ENCODE measurements at places on chromosomes 2 and 18.

DNA sequence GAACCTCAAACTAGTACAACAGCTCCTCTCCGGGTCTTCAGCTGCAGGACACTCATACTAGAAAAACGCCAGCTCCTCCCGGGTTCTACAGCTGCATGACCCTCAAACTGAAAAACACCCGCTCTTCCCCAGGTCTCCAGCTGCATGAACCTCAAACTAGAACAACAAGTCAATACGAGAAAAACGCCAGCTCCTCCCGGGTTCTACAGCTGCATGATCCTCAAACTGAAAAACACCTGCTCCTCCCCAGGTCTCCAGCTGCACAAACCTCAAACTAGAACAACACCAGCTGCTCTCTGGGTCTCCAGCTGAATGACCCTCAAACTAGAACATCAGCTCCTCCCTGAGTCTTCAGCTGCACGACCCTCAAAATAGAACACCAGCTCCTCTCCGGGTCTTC is 315.0 kb upstream of the TFPI start:
- DNase-seq = no peak

- DNase-seq = no peak
Measured at GRCh38 chr18:2070631-2071030, 500.7 kb downstream of the METTL4 start.

GRCh38 chr2:45339253-45339652 is 271.8 kb downstream of the SRBD1 start:
- DNase-seq = no peak

DNA sequence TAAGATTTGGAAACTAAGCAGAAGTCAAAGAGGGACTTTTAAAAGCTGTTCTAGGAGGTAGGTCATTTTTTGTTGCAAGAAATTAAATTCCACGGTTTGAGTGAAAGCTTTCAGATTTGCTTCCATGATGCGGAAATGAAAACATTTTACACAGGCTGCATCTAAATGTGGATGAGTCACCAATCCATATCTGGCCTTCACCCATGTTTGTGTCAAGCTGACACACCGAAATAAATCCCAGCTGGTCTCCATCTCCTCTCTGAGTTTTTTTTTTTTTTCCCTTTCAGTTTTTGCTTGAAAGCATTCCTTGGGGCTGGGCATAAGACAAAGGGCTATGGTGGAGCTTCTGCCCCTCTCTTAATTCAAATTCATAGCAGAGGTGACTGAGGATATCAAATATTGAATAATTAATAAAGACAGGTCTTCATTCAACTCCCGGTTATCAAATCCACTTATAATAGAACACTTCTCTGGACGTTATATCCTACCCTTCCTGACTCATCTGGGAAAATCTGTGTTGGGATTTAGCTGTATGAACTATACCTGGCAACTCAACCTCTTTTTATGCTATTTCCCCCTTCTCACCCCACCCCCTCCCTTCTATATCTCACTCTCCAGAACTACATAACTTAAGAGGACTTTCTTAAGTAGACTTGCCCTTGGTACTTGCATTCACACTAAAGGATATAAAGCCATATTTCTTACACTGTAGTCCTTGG is 558.3 kb upstream of the GCFC2 start:
- no peak for DNase-seq

DNA sequence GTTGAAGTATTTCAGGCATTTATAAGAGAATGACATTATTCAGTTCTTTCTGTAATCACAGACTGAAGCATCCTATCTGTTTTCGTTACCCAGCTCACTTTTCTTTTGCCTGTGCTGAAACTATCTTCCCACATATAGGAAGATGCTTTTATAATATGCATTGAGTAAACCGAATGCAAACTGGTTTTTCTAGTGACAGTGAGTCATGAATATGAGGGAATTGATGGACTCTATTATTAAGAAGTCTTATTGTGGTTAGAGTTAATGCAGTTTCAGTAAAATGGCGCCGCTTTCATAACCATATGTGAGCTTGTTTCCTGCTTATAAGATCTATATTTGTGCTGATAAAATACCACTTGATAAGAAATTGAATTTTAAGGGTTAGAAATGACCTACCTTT is 59.2 kb downstream of the ACVR2A start:
- no peak for DNase-seq

DNA sequence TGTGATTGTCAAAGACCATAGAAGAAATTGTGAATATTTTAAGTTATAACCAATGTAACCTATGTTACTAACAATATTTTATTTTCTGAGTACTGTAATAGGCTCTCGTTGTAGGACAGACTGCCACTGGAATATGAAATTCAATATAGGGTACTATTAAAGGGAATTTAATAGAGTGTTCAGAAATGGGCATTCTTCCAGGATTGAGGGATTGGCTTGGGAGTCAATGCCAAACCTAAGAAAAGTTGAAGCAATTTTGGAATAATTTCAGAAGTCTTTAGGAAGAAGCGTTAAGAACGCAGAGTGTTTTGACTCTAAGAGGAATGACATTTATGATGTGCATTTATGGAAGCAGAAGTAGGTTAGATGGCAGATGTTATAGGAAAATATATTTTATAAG is 79.0 kb downstream of the ACVR2A start:
- no peak for DNase-seq

DNA sequence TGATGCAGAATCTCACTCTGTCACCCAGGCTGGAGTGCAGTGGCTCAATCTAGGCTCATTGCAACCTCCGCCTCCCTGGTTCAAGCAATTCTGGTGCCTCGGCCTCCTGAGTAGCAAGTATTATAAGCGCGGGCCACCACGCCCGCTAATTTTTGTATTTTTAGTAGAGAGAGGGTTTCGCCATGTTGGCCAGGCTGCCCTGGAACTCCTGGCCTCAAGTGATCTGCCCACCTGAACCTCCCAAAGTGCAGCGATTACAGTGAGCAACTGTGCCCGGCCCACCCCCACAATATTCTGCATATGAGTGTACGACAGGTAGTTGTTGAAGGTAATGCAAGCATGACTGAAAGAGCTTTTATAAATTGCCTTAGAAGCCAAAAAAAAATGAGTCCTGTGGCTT is 1.2 kb downstream of the WDR75 start:
- DNase-seq = no peak

DNA sequence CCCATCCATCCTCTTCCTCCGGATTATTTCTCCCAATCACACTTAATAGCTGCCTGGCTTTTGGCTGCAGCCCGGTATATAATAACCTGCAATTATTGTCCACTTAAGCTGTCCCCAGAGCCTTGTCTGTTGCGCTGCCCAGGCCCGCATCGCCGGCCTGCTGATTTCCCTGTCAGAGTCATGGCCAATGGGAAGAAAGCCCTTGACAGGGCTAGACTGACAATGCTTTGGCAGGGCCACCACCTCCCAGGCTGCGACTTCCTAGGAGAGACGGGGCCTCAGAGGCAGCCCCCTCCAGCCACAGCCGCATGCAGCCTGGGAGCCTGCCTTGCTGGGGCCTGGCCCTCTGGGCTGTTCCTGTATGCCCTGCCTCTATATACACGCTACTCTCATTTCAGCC is 10.0 kb upstream of the CELF4 start:
- no peak for DNase-seq

DNA sequence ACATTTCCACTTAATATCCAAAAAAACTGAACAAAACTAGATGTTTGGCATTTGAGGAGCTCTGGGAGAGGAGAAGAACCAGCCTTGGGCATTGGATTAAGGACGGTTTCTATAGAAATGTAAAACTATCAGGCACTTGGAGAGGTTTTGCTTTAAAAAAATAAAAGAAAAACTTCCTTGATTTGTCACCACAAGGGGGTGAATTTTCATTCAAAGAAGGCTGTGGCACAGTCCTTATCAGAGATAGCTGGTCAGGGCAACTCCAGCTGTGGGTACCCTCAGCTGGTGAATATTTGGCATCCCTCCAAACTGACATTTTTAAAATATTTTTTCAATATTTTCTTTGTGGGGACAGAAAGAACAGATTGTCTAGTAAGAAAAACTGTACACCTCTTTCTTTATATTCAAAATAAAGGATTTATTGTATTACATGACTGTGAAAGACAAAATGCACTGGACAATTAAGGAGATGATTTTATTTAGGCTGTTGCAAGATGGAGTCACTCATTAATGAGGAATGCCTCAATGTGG is 46.1 kb upstream of the TBC1D8 start:
- DNase-seq = no peak

GRCh38 chr2:238816291-238816690 is 31.6 kb upstream of the TWIST2 start:
- no peak for DNase-seq

DNA sequence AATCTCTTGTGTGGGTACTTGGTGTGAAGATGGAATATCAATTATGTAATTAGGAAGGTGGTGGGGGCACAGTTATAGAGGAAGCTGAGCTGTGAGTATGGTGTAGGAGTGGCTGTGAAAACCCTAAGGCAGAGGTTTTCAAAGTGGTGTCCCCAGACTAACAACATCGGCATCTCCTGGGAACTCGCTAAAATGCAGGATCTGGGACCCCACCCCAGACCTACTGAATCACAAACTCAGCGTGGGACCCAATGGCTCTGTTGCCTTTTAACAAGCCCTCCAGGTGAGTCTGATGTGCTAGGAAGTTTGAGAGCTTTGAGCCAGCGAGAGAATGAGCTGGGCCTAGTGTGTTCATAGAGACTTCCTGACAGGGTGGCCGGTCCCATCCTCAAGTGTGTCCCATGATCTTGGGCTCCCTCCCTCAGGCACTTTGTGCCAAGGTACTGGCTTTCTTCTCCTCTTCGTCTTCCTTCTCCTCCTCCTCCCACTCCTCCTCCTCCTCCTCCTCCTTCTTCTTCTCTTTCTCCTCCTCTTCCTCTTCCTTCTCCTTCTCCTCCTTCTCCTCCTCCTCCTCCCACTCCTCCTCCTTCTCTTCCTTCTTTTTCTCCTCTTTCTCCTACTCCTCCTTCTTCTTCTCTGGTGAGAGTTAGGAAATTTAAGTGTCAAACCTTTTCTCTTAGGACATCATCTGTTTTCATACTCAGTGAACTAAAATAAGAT is 86.6 kb downstream of the PDK1 start:
- no peak for DNase-seq

GRCh38 chr2:226977775-226978190 is 141.9 kb downstream of the RHBDD1 start:
- DNase-seq = no peak

GRCh38 chr2:237391140-237391539 is 22.8 kb downstream of the COL6A3 start:
- DNase-seq = no peak

DNA sequence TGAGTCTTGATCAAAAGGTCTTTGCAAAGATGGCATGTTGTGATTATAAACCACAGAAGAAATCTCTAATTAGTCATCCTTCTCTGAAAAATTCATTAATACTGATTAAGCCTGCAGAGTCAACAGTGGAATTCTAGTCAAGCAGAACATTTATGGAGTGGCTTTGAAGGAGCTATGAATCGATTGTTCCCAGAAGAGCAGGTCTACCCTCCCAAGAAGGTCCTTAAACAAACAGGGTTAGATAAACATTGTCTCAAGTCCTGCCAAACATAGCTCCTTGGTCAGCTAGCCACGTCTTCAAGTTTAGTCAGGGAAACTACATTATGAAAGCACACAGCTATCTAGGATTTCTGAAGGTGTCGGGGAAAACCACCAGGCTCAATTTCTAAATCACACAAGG is 88.9 kb downstream of the ITGA4 start:
- DNase-seq = no peak

- no peak for DNase-seq
Measured at GRCh38 chr2:22055784-22056620, 932.2 kb downstream of the TDRD15 start.

DNA sequence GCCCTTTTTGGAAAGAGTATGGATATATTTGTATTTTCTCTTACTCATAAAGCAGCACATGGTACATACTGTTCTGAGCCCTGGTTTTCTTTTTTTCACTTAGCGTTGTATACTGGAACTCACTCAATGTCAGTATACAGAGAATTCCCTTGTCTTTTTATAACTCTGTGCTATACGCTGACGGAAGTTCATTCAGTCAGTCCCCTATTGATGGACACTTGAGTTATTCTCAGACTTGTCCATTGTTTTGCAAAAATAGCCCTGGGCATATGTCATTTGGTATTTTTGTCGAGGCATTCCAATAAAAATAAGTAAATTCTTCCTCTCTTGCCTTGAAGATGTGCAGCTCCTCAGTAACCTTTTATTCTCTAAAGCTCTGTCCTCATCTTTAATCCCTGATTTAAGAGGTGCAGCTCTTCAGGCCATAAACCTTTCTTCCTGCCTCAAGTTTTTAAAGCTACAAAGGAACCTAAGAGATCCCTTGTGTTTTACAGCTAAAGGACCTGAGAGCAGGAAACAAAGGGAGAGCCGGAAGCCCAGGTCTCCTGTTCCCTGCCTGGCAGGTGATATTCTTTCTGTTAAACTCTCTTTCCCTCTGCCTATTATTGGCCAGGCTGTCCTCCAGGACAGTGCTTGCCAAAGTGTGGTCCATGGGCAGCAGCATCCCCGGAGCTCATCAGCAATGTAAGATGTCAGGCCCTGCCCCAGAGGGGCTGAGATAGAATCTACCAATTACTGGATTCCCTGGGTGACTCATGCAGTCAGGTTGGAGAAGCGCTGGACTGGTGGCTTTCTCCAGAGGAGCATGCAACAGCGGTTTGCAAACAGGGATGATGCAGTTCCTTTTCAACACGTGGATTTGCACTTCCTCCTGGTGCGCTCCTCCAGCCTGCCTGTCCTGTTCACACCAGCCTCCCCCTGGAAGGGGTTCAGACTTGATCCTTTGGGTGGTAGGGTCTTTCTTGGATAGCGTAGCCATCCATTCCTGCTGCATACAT is 158.0 kb downstream of the NEDD4L start:
- DNase-seq = no peak

DNA sequence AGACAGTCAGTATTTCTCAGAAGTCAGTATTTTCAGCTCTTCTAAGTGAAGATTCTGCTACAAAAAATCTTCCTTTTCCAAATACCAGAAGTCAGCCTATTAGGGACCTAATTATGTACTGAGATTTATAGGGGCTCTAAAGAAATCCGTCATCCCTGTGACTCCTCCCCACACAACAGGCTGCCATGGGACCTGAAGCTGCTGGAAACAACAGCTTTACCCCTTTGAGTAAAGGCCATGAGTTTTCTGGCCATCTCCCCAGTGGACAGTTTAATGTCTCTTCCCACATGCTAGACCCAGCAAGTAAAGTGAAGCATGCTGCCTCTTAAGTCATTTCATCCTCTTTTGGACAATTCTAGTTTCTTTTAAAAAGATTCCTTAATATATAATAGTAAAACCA is 255.7 kb upstream of the ACVR2A start:
- DNase-seq = no peak

DNA sequence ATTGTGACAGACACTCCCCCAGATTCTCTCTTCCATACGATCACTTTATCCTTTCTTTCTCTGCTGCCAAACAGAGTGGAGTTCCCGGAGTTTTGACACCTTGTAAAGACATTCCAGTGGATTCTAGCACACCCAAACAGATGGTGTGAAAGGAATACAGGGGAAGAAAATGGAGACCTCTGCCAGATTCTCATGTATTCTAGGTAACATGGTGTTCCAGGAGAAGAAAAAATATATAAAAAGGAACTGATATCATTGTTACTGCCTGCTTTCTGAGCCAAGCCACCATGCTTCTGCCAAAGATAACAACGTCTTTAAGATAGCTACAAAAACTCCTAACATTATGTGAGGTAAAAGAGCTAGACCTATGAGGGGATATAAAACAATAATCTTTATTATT is 136.5 kb downstream of the TXNL1 start:
- no peak for DNase-seq
